ENCODE measurements at places on chromosomes 7 and 10. TPM values are rescaled to one million over a fixed set of nuclear protein-coding genes. Genes with fewer than 3 reads are reported as not detected.

MYOZ1 gene
- 0.17 TPM for total RNA-seq

- H3K27me3 ChIP-seq = no peaks in the 10 kb centered on the region
- H3K36me3 ChIP-seq = peaks cover 14% of the 10 kb centered on the region
- H3K27ac ChIP-seq = no peak overlapping the region
- no peak overlapping the region for H3K4me3 ChIP-seq
- no peak for DNase-seq
These were observed 8.6 kb downstream of the OR2AE1 start for GRCh38 chr7:99868246-99868645.

CYP3A4 gene
- total RNA-seq = 0.51 TPM

GRCh38 chr10:30454744-30455510 is 20.9 kb downstream of the MAP3K8 start:
- H3K36me3 ChIP-seq = peaks cover 12% of the 10 kb centered on the region
- peak overlapping the region; percentile 63 for H3K27ac ChIP-seq
- no peak for DNase-seq
- H3K4me3 ChIP-seq = no peak overlapping the region
- H3K27me3 ChIP-seq = no peaks in the 10 kb centered on the region
- H3K4me1 ChIP-seq = no peaks in the 10 kb centered on the region

GRCh38 chr10:75469006-75469616 is 37.7 kb downstream of the LRMDA start:
- H3K36me3 ChIP-seq = no peaks in the 10 kb centered on the region
- no peak overlapping the region for H3K4me3 ChIP-seq
- H3K4me1 ChIP-seq = peaks cover 2% of the 10 kb centered on the region
- no peaks in the 10 kb centered on the region for H3K27me3 ChIP-seq

GRCh38 chr7:16747102-16747501 is 6.5 kb upstream of the TSPAN13 start:
- no peak overlapping the region for H3K4me3 ChIP-seq
- H3K27me3 ChIP-seq = no peaks in the 10 kb centered on the region
- no peaks in the 10 kb centered on the region for H3K36me3 ChIP-seq

GRCh38 chr10:80320377-80320776 is 30.9 kb upstream of the MAT1A start:
- H3K27me3 ChIP-seq = no peaks in the 10 kb centered on the region
- no peaks in the 10 kb centered on the region for H3K36me3 ChIP-seq

DNA sequence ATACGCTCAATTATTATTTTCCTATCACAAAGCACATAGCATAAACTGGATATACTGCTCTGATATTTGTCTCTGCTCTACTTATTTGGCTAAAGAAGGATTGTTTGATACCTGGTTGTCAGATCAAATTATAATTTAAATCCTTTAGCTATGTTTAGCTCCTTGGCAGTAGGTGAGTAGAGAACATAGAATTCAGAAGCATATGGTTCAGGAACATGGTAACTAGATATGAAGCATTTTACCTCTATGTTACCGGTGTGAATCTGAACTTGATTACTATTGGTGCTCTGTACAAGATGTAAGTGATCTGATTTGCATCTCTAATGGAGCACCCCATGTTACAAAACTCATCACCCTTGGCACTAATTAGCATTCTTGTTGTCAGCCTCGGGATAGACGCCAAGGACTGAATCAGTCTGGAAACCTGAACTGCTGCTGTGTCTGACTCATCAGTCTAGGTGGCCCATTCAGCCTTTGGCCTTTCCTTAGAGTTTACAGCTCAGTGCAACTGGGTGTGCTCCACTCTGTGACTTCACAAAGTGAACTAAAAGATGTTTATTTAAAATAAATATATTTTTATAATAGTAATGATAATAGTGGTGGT is 12.3 kb upstream of the MYPN start:
- DNase-seq = no peak
- H3K4me3 ChIP-seq = no peak overlapping the region
- H3K27ac ChIP-seq = no peak overlapping the region
- H3K36me3 ChIP-seq = no peaks in the 10 kb centered on the region
- H3K4me1 ChIP-seq = no peaks in the 10 kb centered on the region

NFE2L3 gene
- total RNA-seq = 1.9 TPM

- H3K4me1 ChIP-seq = peaks cover 16% of the 10 kb centered on the region
- H3K4me3 ChIP-seq = no peak overlapping the region
- H3K27me3 ChIP-seq = no peaks in the 10 kb centered on the region
These were observed 101.0 kb upstream of the EGFR start for GRCh38 chr7:54917613-54918391.

- H3K4me1 ChIP-seq = peaks cover 3% of the 10 kb centered on the region
- H3K27ac ChIP-seq = no peak overlapping the region
- no peaks in the 10 kb centered on the region for H3K27me3 ChIP-seq
- DNase-seq = no peak
These were observed 155.2 kb downstream of the MAGI2 start for GRCh38 chr7:79298145-79298760.

C10orf53 gene
- not detected for total RNA-seq

- DNase-seq = no peak
- H3K27ac ChIP-seq = no peak overlapping the region
- peaks cover 2% of the 10 kb centered on the region for H3K36me3 ChIP-seq
- no peaks in the 10 kb centered on the region for H3K27me3 ChIP-seq
These were observed 36.8 kb downstream of the CCM2 start for GRCh38 chr7:45036796-45037195.

KCNH2 gene
- 0.33 TPM for total RNA-seq

DNA sequence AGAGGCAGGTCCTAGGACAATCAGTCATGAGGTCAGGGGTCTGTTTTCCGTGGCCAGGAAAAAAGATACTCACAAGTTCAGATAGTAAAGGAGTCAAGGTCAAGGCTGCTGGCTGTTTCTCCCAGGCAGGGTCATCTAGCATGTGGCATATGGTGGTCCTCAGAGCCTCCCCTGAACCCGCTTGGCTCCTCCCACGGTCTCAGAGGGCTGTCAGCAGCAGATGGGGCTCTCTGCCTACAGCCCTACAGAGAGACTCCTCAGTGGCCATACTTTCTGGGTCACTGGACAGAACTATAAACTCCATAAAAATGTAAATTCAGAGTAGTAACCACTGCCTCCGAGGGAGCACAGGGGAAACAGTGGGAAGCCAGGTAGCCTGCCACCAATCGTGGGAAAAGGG is 11.3 kb upstream of the DRGX start:
- H3K27me3 ChIP-seq = no peaks in the 10 kb centered on the region
- no peak overlapping the region for H3K27ac ChIP-seq
- H3K36me3 ChIP-seq = no peaks in the 10 kb centered on the region
- no peaks in the 10 kb centered on the region for H3K4me1 ChIP-seq

- no peaks in the 10 kb centered on the region for H3K27me3 ChIP-seq
- no peak overlapping the region for H3K4me3 ChIP-seq
- DNase-seq = no peak
These were observed 135.8 kb downstream of the JAZF1 start for GRCh38 chr7:28044825-28045224.

GRCh38 chr7:73668103-73668885 is 663 bp downstream of the VPS37D start:
- peaks cover 31% of the 10 kb centered on the region for H3K4me1 ChIP-seq
- H3K4me3 ChIP-seq = no peak overlapping the region
- H3K27ac ChIP-seq = no peak overlapping the region
- DNase-seq = no peak
- H3K36me3 ChIP-seq = no peaks in the 10 kb centered on the region

- no peaks in the 10 kb centered on the region for H3K27me3 ChIP-seq
- H3K36me3 ChIP-seq = peaks cover 5% of the 10 kb centered on the region
- no peak overlapping the region for H3K27ac ChIP-seq
- no peak overlapping the region for H3K4me3 ChIP-seq
- DNase-seq = no peak
These were observed 8.3 kb upstream of the ZC3HAV1L start for GRCh38 chr7:139043823-139044812.

SAMD9L gene
- total RNA-seq = 5.2 TPM

GRCh38 chr10:63155388-63156020 is 22.4 kb downstream of the NRBF2 start:
- H3K4me3 ChIP-seq = no peak overlapping the region
- H3K27me3 ChIP-seq = no peaks in the 10 kb centered on the region
- DNase-seq = no peak
- peaks cover 5% of the 10 kb centered on the region for H3K36me3 ChIP-seq

DNA sequence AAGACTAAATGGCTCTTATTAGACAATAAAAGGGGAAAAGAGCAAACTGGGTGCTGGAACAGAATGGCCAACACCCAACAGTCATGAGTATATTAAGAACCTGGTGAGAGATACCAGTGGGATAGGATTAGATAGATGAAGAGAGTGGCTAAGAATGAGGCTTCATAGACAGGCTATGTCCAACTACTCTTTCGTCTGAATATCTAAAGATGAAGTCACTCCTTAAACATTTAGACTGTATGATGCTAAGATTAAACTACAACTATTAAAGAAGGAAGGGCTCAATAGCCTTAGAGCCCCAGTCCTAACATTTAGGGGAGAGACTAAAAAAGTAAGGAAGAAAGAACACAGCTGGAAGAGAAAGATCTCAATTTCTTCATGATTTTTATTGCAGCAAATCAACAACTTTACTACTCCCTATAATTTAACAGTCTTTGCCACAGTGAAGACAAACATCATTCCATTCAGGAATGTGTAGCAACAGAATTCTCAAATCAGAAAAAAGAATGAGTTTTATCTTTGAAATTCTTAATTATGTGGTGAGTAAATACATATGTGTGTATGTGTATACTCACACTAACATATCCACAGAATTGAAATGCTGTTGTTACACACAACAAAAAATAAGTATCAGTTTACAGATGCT is 45.6 kb downstream of the CACNA2D1 start:
- no peak overlapping the region for H3K4me3 ChIP-seq
- H3K4me1 ChIP-seq = no peaks in the 10 kb centered on the region
- no peaks in the 10 kb centered on the region for H3K27me3 ChIP-seq
- no peak for DNase-seq

DNA sequence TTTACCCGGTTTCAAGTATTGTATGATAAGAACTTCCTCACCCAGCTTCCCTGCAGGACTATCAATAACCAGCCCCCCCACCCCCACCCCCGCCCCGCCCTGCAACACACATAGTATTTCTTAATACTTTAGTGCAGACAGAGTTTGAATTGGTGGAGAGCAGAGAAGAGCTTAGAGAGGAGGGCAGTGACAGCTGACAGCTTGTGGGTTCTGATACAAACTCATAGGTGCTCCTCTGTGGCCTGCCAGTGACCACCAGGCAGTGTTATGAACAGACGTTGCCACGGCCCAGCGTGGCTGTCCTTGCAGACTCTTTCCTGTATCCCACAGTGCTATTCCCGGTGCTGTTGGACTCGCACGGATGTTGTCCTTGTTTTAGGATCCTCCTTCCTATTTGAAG is 186.9 kb upstream of the ADO start:
- no peaks in the 10 kb centered on the region for H3K36me3 ChIP-seq
- H3K27me3 ChIP-seq = no peaks in the 10 kb centered on the region
- DNase-seq = no peak
- H3K27ac ChIP-seq = no peak overlapping the region
- H3K4me3 ChIP-seq = no peak overlapping the region
- H3K4me1 ChIP-seq = no peaks in the 10 kb centered on the region

- no peak overlapping the region for H3K27ac ChIP-seq
- H3K4me3 ChIP-seq = no peak overlapping the region
- no peaks in the 10 kb centered on the region for H3K27me3 ChIP-seq
- H3K4me1 ChIP-seq = no peaks in the 10 kb centered on the region
These were observed 34.4 kb downstream of the LHFPL3 start for GRCh38 chr7:104362756-104363155.

AFAP1L2 gene
- 1.8 TPM for total RNA-seq

- H3K36me3 ChIP-seq = no peaks in the 10 kb centered on the region
- no peaks in the 10 kb centered on the region for H3K4me1 ChIP-seq
- H3K4me3 ChIP-seq = no peak overlapping the region
- no peak overlapping the region for H3K27ac ChIP-seq
- H3K27me3 ChIP-seq = no peaks in the 10 kb centered on the region
- no peak for DNase-seq
These were observed 1017.6 kb downstream of the SORCS3 start for GRCh38 chr10:105658696-105659095.

DNA sequence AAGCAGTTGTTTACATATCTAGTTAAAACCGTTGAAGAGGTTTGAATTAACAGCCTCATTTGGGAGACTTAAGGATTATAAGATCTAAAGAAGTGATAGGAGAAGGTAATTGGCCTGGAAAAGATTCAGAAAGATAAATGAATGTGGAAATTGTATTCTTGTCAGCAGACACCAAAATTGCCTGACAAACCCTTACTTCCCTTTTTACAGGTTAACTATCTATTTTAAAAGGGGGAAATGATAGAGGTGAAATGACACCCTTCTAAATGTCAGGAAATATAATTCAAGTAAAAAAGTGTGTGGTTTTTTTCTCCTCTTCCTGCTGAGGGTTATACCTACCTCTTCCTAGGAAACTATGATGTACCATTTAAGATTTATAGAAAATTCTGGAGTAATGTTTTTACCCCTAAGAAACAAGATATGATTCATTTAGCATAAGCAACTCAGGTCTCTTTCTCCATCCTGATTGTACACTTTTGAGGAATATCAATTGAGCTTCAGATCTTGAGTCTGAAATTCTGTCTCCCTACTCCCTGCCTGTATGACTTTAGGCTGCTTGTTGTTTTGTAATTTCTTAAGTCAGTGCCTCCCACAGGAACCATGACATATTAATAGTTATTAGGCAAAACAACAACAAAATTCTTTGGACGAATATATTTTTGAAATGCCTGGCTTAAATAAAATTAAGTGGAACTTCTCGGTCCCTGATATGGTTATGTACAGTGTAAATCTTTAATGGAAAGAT is 250.4 kb downstream of the RNLS start:
- no peak overlapping the region for H3K27ac ChIP-seq
- no peaks in the 10 kb centered on the region for H3K4me1 ChIP-seq
- no peaks in the 10 kb centered on the region for H3K36me3 ChIP-seq
- H3K4me3 ChIP-seq = no peak overlapping the region

DNA sequence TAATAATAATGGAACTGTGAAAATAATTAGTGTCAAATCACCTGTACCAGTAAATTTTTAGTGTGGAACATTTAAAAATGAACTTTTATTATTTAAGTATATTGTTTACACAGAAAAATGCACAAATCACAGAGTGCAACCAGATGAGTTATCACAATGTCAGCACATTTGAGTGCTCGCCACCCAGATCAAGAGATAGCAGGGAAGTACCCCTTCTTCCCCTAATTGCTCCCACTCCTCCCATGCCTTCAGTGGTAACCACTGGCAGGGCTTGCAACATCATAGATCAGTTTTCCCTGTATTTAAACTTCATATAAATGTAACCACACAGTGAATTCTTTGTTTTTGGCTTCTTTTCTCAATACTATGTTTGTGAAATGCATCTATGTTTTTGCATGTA is 7.8 kb upstream of the GPR141 start:
- H3K27ac ChIP-seq = no peak overlapping the region
- H3K4me1 ChIP-seq = no peaks in the 10 kb centered on the region
- H3K4me3 ChIP-seq = no peak overlapping the region
- H3K27me3 ChIP-seq = no peaks in the 10 kb centered on the region

GRCh38 chr10:79437111-79437814 is 8.2 kb downstream of the ZCCHC24 start:
- no peak for DNase-seq
- H3K36me3 ChIP-seq = peaks cover 2% of the 10 kb centered on the region
- no peak overlapping the region for H3K4me3 ChIP-seq
- peak overlapping the region; percentile 84 for H3K27ac ChIP-seq
- H3K4me1 ChIP-seq = peaks cover 4% of the 10 kb centered on the region

MRPS16 gene
- total RNA-seq = 34.2 TPM
